CMK (cell line): ENCODE measurements at places on chromosomes 12 and 14.

DNA sequence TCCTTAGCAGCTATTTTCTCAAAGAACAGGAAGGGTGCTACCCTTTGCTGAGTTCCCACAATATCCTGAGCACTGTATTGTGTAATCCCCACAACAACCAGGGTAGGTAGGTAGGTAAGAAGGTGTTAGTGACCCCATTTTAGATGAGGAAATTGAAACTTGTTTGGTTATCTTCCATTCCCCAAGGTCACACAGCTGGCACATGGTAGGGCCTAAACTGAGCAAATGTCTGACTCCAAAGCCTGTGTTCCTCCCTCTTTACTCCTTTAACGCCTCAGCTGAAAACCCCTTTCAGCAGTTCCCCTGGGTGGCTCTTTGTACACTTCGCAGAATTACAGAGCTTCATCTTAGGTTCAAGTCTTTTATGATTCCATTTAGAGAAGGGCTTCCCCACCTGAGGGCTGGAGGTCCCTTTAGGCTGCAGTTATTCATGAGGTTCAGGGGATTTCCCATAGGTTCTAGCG, 26.5 kb upstream of the RIC8B start:
- DNase-seq, result no peak

- peak; percentile 18 for DNase-seq
Measured at GRCh38 chr12:12376646-12377448, 20.0 kb downstream of the BORCS5 start.

DNA sequence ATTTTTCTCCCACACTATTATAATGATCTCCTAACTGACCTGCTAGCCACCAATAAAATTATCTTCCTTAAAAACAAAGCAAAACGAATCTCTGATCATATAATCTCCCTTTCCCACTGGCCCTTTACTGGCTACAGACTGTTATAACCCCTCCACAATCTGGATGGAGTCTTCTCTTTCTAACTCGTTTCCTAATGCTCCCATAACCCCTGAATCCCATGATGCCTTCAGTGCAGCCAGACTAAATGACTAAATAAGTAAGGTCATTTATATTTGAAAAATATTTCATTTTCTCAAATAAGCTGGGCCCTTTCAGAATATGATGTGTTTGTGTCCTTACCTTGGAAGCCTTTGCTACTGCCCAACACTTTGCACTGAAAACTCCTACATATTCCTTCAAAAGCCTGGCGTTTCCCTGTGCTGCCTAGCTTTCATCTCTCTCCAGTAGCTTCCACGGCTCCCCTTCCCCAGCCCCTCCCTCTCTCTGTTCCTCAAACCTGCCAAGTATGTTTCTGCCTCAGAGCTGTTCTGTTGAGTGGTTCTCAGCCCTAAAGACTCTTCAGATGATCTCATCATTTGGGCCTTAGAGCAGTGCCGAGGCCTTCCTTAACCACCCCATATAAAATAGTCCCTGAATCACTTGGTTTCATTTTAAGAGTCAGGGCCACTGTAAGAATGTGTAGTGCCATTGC, 91.7 kb downstream of the MYRFL start:
- DNase-seq, result no peak

GRCh38 chr14:91372671-91373495, 44.7 kb downstream of the CCDC88C start:
- no peak for DNase-seq

DNA sequence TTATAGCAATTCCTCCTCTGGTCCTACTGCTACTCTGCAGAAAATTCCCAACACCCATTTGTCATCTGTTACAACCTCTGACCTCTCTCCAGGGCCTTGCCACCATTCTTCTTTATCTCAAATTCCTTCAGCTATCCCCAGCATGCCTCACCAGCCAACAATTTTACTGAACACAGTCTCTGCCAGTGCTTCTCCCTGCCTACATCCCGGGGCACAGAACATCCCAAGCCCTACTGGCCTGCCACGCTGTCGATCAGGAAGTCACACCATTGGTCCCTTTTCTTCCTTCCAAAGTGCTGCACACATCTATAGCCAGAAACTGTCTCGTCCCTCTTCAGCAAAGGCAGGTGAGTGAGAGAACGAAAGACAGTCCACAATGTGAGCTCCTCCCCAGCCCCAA, 122.1 kb downstream of the TTLL5 start:
- no peak for DNase-seq

DNA sequence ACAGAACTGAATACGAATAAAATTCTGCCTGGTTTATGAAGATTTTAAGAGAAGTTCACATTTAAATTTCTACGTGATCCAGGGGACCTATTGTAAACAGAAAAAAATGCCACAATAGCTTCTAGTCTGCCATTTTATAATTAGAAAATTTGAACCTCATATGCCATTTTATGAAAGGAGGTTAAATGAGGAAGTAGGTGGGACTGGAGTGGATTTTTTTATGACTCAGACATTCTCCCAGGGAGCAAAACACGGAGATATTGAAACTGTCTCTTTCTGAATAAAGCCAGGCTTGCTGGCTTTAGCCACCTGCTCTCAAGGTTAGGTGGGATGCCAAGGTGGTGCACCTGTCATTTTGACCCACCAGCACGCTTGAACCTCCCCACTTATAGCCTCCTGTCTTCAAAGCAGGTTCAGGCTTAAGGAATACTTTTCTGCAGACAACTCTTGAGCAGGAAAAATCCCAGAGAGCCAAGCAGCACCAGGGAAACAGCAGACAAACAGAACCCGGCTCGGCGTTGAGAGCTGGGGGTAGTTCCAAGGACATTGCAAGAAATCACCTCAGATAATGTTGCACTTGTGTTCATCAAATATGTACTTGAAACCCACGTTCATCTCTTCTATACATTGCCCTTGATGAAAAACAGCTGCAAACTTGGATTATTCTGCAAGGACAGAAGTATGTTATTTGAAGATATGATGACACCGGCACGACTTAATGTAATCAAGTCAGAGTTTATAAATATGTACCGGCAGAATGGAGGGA, 203.7 kb downstream of the PPM1H start:
- DNase-seq, result no peak

GRCh38 chr14:87387806-87388205, 605.2 kb downstream of the GALC start:
- no peak for DNase-seq

DNA sequence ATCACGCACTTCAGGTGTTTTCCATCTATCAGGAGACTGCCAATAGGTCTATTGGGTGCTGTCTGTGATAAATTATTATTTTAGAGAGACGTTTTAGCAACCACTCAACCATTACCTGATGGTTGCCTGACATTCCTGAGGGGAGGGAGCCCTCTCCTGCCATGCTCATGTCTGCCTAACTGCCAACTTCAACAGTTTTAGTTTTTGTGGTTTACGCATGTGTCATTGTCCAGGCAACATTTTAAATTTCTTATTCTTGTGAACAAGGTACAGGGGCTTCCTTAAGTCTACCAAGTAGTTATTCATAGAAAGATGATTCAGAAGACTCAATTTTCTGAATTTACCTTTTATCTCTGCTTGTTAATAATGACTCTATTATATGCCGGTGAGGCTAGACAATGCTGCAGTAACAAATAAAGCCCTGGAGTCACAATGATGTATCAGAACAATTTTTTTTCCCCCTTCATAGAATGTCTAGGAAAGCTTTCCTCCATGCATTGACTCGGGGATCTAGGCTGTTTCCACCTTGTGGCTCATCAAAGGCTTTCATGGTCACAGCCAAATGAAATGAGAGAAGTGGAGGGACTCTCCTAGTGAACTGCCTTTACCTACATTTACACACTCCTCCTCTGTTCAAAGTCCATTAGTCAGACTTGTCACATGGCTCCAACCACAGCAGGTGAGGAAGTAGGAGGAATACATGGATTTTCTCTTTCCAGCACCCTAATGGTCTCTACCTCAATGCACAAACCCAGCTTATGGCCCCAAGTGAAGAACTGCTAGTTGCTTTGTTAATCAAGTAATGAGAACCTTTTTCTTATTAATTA, 225.8 kb downstream of the CRADD start:
- no peak for DNase-seq

DNA sequence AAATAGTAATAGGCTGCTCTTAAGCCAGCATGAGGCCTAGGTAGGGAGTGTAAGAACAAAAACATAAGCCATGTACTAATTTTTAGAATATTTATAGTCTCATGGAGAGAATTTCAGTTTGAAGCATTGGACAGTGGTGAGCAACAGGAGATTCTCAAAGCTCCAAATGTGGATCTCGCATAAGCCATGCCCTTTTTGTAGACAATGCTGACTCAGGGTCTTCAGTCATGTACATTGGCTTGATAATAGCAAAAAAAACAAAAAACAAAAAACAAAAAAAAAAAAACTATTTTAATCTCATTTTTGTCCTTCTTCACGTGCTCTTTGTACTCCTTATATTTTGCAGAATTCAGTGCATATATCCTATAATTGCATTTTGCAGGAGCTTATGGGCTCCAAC, 402.9 kb downstream of the TMTC2 start:
- DNase-seq, result no peak

DNA sequence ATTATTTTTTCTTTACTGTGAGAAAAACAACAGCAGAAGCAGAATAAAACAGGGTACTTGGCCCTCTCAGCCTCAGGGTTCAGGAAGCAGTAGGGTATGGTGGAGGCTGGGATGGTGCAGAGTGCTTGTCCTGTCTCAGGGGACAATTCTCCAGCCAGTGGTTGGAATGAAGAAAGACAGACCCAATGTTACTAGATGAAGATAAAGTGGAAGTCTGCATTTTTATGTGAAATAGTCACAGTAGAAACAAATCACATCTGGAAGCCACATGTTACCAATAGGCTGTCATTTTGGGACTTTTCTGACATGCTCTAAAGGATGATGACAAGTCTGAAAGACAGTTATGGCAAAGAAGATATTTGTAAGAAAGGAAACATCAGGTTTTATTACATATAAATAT, 32.3 kb downstream of the PROX2 start:
- DNase-seq, result no peak

GRCh38 chr12:83823386-83824045, 1089.1 kb downstream of the SLC6A15 start:
- DNase-seq, result no peak

GRCh38 chr12:55728186-55728938, 447 bp downstream of the CD63 start:
- DNase-seq, result no peak

- DNase-seq, result no peak
Measured at GRCh38 chr12:60308366-60308991, 712.6 kb downstream of the SLC16A7 start.

DNA sequence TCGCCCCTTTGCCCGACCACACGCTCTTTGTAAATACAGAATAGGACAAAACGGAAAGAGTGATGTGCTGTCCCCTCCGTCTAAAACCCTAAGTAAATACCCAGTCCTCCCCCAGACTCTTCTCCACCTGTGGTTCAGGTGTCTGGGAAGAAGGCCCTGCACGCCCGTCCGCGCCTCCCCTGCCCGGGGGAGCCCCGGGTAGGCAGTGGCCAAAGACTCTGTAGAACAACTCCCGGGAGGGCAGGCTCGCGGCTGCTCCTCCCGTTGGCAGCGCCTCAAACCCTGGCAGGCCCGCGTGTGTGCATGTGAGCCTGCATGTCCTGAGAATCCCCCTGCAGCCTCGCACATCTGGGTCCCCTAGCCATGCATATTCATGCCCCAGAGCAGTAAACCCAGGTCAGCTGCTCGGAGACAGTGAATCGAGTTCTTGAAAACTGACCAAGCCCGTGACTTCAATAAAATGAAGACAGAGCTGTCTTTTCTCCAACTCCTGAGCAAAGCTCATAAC, 165.8 kb downstream of the MON2 start:
- no peak for DNase-seq

DNA sequence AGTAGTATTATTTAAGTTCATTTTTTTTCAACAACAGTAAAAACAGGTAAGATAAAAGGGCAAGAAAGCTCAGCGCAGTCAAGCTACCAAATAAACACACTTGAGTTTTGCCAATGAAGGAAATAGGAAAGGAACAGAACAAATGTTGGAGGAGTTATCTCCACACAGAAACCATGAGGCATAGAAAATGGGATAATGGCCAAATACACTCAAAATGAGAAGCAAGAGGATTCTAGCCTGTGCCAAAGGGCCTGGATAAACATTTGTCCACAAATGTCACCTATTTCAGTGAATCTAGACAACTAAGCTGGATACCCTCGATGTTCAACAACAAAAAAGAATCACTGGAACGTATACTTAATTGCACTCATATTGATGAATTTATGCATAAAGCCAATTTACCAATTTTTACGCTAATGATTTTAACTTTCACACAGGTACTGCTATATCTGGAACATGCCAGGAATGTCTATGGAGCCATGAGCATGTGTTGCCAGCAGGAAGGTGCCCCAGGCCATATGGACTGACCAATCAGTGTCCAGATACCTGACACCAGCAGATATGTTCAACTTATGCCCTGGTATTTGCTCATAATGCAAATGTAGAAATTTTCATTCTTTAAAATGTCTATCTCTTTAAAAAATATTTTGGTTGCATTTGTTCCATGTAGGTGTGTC, 21.1 kb downstream of the ST8SIA1 start:
- DNase-seq, result no peak

GRCh38 chr12:115456946-115457689, 773.1 kb upstream of the TBX3 start:
- DNase-seq, result no peak

DNA sequence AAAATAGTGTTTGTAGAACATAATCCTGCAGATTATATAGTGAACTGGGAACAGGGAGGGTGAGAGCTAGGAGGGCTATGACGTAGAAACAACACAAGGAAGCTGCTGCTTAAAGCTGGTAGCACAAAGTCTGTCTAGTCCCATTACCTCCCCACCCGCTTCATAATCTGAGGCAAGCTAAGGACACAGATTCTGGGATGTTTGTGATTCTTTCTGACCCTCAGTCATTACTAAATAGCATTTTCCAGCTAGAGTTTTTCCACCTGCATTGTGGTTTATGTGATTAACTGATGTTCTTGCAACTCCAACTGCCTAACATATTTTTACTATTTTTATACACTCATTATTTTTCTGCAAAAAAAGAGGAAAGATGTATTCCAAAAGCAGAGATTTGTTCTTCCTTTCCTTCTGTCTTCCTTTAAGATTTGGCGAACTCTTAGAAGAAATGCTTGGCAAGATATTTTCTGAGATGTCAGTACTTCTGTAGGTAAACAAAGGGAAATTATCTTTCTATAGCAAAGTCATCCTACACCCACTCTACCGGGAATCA, 293.2 kb upstream of the FAR2 start:
- no peak for DNase-seq

DNA sequence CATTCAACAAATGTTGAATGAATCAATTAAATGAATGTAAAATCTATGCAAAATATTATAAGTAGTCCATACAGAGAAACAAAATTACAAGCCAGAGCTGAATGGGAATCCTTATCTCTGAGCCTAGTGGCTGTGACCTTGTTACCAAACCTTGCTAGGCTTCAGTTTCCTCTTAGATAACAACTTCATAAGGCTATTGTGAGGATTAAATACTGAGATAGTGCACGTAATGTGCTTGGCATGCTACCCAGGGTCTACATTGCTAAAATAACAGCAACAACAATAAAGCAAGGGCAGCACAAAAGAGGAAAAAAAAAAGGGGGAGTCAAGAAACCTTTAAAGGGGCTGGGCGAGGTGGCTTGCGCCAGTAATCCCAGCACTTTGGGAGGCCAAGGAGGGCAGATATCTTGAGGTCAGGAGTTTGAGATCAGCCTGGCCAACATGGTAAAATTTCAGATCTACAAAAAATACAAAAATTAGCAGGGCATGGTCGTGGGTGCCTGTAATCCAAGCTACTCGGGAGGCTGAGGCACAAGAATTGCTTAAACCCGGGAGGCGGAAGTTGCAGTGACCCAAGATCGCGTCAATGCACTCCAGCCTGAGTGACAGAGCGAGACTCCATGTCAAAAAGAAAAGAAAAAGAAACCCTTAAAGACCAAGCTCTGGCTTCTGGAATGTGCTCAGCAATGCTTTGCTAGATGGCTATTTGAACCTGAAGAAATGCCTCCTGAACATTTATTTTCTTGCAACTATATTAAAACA, 14.1 kb downstream of the STAB2 start:
- no peak for DNase-seq

GRCh38 chr12:20268121-20268732, 100.1 kb upstream of the PDE3A start:
- no peak for DNase-seq
